PC-3 (cell line): ENCODE measurements at places on chromosomes 6 and 20. TPM values are rescaled to one million over a fixed set of nuclear protein-coding genes. Genes with fewer than 3 reads are reported as not detected.

Gene SYCP2
- total RNA-seq = 0.86 and 1.8 TPM in 2 replicates

GRCh38 chr6:14804001-14804784 lies 441.7 kb upstream of the JARID2 start:
- DNase-seq = no peak

- no peak for DNase-seq
Measured at GRCh38 chr6:11831653-11832052, 53.0 kb upstream of the ADTRP start.

Gene SASH1
- 9.8 and 10.5 TPM in 2 replicates for total RNA-seq

DNA sequence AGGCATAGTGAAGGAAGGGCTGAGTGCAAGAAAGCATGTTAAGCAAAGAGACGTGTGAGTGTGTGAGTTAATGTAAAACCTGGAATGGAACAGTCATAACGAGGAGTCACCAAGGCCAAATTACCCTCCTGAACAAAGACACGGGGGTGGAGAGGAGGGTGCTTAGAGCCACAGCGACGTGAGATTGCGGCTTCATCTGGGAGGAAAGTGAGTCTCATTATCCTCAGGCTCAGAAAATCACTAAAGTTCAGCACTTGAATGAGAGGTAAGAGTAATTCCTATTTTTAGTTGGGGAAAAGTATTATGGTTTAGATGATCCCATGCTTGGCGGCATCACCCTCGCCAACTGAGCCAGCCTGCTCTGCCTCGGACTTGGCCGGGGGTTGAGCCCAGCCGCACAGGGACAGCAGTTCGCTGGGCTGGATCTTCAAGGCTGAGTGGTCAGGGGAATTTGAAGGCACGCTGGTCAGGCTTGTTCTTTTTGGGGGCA lies 136.6 kb downstream of the DTNBP1 start:
- no peak for DNase-seq

Gene GPX5
- not detected in 2 replicates for total RNA-seq

DNA sequence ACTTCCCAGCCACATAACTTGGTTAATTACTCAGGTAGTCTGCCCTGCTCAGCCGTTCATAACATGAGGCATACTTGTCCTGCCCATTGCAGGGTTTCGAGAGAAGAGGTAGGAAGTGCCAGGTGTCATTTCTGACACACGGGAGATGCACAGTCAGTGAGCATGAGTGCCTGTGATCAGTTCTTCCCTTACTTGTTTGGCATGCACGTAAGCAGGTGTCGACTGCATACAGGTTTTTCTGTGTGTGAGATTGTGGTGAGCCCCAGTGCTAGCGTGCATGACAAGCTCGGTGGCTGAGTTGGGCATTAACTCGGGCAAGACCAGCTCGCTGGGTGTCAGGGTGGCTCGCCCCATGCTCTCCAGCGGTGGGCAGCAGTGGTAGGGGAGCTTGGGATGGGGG lies 51.2 kb upstream of the SLC22A1 start:
- DNase-seq = no peak

Gene CAGE1
- total RNA-seq = 0.29 TPM in 1 of 2 replicates, not detected in the other

Gene CRIP3
- total RNA-seq = 0.29 TPM in 2 replicates

DNA sequence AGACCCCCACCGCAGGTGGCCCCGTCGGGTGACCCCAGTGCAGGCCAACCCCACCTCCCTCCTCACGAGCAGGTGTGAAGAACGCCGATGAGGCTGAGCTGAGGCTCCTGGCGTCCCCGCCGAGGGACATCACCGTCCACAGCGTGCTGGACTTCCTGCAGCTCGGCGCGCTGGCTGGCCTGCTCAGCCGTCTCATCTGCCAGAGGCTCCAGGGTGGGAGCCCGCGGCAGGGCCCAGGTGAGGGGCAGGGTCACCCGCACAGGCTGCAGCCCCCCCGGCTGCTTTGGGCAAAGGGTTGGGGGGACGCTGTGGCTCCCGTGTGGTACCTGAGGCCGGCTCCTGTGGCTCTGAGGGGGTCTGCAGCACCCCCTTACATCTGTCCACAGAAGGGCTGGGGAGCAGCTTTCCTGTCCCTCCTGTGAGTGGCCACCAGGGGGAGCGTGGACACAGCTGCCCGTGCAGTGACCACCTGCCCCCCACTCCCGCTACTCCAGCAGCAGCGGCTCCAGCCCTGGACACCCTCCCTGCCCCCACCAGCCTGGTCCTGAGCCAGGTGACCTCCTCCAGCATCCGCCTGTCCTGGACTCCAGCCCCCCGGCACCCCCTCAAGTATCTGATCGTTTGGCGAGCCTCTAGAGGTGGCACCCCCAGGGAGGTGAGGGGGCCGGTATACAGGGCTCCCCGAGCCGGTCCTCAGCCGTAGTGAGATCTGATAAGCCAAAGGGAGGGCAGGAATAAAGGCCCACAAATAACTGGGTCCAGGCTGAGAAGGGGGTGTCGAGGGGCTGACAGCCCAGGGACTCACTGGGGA lies 16.5 kb downstream of the COL20A1 start:
- peak; percentile 35 for DNase-seq

- no peak for DNase-seq
Measured at GRCh38 chr6:106011476-106011875, 74.7 kb upstream of the PRDM1 start.

GRCh38 chr6:136793363-136793762 lies 1.1 kb upstream of the MAP3K5 start:
- no peak for DNase-seq

DNA sequence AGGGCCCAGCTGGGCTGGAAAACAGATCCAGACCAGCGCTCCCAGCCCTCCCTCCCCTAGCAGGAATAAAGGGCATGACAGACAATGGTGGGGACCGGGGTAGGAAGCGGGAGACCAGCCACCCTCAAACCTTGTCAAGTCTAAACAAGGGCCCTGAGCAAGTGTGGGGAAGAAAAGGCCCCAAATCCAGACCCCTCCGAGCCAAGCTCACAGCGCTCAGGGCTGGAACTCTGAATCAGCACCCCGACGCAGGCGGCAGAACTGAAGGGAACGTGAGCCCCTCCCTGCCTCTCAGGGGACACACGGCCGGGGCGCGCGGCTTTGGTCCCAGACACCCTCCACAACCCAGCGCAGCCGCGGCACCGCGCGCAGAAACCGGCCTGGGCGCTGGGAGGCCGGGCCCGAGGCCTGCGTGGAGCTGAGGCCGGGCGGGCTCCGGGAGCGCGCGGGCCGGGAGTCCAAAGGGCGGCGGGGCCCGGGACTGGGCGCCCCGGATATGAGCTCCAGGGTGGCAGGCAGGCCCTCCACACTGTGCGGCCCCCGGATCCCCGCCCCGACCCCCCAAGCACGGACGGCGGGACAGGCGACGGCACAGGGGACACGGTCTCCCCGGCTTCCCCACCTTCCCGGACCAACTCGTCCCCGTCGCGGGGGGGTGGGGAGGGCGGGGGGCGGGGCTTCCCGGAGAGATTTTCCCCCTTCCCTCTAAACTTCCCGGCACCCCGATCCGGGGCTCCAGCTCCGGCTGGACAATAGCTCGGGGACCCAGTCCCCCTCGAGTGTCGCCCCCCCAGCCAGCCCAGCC lies 641 bp downstream of the TEAD3 start:
- peak; percentile 47 for DNase-seq

Gene PRR18
- not detected in 2 replicates for total RNA-seq

Gene GLP1R
- not detected in 2 replicates for total RNA-seq

- DNase-seq = no peak
Measured at GRCh38 chr6:56507517-56507916, 135.2 kb downstream of the DST start.

Gene MLN
- not detected in 2 replicates for total RNA-seq

Gene HEY2
- not detected in 2 replicates for total RNA-seq

- no peak for DNase-seq
Measured at GRCh38 chr6:31228476-31228875, 43.4 kb downstream of the HLA-C start.

Gene CLIC5
- total RNA-seq = not detected in 2 replicates

- DNase-seq = no peak
Measured at GRCh38 chr20:62378215-62378614, 8.7 kb upstream of the RPS21 start.

Gene TTBK1
- not detected in 2 replicates for total RNA-seq

DNA sequence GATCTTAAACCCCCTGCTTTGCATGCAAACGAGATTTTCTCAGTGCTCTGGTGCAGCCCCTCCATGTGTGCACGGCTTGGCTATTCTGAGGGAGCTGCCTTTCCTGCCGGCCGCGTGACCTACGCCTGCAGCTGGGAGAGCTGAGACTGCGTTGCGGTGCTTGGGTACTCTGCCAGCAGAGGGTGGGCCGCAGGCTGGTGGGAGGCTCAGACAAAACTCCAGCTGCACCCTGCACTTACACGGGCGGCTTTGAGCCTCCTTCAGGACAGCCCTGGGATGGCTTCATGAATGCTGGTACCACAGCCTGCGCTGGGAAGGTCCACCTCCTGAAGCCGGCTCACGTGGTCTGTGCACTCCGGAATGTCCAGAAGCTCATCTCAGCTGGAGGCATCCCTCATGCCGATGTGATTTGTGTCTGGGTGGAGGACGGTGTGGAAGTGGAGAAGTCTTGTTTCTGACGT lies 223.7 kb downstream of the DLL1 start:
- DNase-seq = no peak

Gene CLVS2
- total RNA-seq = not detected in 2 replicates

DNA sequence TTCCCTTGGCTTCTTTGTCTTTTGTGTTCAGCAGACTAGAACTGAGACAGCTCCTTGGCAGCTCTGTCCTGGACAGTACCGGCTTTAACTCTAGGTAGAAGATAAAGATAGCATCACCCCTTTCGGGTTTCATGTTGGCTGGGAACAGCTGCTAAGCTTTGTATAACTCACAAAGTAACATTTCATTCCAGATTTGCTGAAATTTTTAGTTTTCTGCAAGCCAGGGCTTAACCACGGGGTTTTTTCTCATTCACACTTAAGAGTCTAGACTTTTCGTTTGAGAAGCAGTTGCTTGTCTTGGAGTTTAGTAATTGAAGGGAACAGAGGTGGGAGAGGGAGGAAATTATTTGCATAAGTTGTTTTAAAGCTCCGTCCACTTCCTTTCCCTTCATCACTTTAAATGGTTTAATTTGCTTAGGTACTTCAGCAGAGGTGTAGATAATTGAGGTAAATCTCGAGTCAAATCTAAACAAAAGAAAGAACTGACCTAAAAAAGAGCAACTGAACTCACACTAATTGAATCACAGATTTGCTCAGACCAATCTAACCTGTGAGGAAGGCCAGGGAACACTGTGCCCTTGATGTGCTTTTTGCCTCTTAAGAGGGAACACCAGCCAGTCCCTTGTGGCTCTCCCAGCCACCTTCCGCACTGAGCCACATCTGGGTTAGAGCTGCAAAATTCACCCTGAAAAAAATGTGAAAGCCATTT lies 48.3 kb downstream of the RREB1 start:
- no peak for DNase-seq
